ENCODE measurements at places on chromosomes 3 and 15.

DNA sequence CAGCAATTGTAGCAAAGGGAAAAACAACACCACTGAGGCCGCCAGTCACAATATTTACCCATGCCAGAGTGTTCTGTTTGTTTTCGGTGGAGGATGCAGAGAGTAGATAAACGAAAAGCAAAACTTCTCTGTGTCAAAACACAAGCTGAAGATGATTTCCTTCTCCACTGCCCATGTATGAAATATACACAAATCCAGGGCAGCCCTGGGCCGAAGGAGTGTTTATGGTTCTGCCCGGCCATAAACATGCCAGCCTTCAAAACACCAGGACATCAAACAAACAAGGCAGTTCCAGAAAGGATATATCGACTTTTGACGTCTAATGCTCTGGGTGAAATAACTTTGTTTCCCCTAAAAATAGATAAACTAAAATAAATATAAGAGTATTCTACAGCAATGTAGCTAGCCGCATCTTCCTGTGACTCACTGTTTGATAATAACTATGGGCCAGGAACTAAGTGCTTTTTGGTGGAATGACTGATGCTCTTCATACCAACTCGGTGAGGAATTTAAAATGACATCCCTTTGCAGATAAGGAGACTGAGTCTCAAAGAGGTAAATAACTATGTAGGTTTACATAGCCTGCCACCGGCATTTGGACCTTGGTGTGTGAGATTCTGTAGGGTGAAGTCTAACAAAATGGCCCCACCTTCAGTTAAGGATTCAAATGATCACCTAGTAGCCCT, 82.8 kb downstream of the MAGI1 start:
- no peak for DNase-seq

GRCh38 chr3:61531528-61531927, 29.8 kb upstream of the PTPRG start:
- no peak for DNase-seq

DNA sequence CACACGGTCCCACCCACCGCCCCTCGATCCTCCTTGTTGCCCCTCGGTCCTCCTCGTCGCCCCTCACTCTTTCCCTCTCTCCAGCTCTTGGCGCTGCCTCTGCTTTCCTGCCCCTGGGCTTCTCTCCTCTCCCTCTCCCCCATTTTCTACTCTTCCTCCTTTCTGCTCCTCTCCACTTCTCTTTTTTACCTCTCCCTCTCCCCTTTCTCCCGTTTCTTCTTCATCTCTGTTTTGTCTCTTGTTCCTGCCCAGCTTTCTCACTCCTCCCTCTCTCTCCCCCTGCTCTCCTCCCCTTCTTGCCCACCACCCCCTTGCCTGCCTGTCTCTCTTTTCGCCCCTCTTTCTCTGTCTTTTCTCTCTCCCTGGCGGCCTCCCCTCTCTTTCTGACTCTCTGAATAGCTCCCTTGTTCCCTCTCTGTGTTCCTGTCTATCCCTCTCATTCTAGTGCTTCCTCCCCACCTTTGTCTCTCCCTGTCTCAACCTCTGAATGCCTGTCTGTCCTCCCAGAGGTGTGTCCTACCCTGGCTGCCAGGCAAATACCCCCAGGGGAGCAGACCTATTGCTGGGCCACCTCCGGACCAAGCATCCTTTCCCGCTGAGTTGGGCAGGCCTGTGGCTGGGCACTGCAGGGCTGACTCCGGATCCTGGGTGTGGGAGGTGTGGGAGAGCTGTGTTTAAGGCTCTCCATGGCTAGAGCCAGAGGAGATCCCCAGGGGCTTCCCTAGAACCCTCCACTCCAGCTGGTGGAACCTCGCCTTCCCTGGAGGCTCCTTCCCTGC, 41.0 kb downstream of the EPHB3 start:
- DNase-seq = no peak

DNA sequence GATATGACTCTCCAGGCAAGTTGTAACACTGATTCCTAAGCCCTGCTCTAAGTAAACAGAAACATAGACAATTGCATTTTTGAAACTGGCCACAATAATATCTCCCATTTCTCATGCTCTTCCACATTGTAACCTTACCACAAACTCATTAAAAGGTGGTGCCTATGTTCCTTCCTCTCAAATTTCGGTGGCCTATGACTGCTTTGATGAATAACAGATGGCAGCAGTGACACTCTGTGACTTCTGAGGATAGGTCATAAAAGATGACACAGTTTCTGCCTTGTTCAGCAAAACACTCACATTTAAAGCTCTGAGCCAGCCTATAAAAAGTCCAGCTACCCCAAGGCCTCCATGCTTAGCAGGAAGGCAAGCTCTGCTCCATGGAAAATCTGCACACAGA, 195.2 kb downstream of the EFHB start:
- no peak for DNase-seq

GRCh38 chr3:2838546-2839157, 271.5 kb downstream of the IL5RA start:
- no peak for DNase-seq

GRCh38 chr3:141875374-141875892, 1.0 kb upstream of the ATP1B3 start:
- no peak for DNase-seq

GRCh38 chr3:6747017-6747416, 113.9 kb upstream of the GRM7 start:
- DNase-seq = no peak

Measured in cortex of kidney (tissue), 1 donor.